ENCODE measurements at places on chromosomes 7 and 10. TPM values are rescaled to one million over a fixed set of nuclear protein-coding genes. Genes with fewer than 3 reads are reported as not detected.

Gene IL6
- total RNA-seq: 0.60 TPM

Gene OR6B1
- total RNA-seq: not detected

Gene ACTR3C
- 5.7 TPM for total RNA-seq

Gene RET
- 7.7 TPM for total RNA-seq

Gene PPP1R9A
- total RNA-seq: 21.9 TPM

Gene CRPPA
- 7.1 TPM for total RNA-seq

Gene TRIM50
- 0.32 TPM for total RNA-seq

Gene VCL
- 237 TPM for total RNA-seq

Gene MLXIPL
- 6.4 TPM for total RNA-seq

Gene LRRC4
- 2.4 TPM for total RNA-seq

Gene CPEB3
- 14.1 TPM for total RNA-seq

Gene AGBL3
- total RNA-seq: 2.2 TPM

Gene SPDYE3
- total RNA-seq: not detected

Gene TAS2R5
- total RNA-seq: 0.27 TPM

Gene ASAH2
- total RNA-seq: 2.0 TPM

Gene TUBAL3
- not detected for total RNA-seq

Gene OPN4
- total RNA-seq: 0.41 TPM

Gene SPDYE5
- not detected for total RNA-seq

Gene GDF2
- not detected for total RNA-seq

Gene VPS37D
- 3.0 TPM for total RNA-seq

Gene FAM25A
- not detected for total RNA-seq

Gene GHRHR
- total RNA-seq: not detected

Gene RBM20
- total RNA-seq: 103 TPM

Gene SORCS3
- 0.08 TPM for total RNA-seq

Gene FGFR2
- 0.70 TPM for total RNA-seq

Gene C10orf105
- 0.05 TPM for total RNA-seq

Gene ABLIM1
- total RNA-seq: 730 TPM

Gene PIP
- not detected for total RNA-seq

Gene LRRD1
- not detected for total RNA-seq

Gene TMEM178B
- total RNA-seq: 31.7 TPM

Gene HOXA6
- total RNA-seq: not detected

Gene HGF
- total RNA-seq: 3.1 TPM

Gene PTPRE
- 17.4 TPM for total RNA-seq

Gene CASD1
- 17.9 TPM for total RNA-seq

Gene GCK
- 1.8 TPM for total RNA-seq

Gene PRKAR2B
- 23.2 TPM for total RNA-seq

Gene LIPJ
- total RNA-seq: not detected

Gene POMZP3
- 7.5 TPM for total RNA-seq

Gene SEC31B
- total RNA-seq: 8.2 TPM

Gene GNB2
- 120 TPM for total RNA-seq

Gene WNT8B
- total RNA-seq: not detected

All from Right ventricle myocardium inferior (tissue), 1 donor.